ENCODE measurements at places on chromosomes 13 and 19. TPM values are rescaled to one million over a fixed set of nuclear protein-coding genes. Genes with fewer than 3 reads are reported as not detected.

The IGLON5 gene
- not detected for total RNA-seq

The WDR87 gene
- total RNA-seq: under 0.01 TPM

The TEX101 gene
- total RNA-seq: not detected

The METTL21C gene
- total RNA-seq: not detected

The LIPE gene
- 3.3 TPM for total RNA-seq

The AXL gene
- total RNA-seq: 371 TPM

The RNF113B gene
- total RNA-seq: not detected

The NCAN gene
- total RNA-seq: not detected
